GM23248 (cell line): ENCODE measurements at places on chromosomes 4 and X. TPM values are rescaled to one million over a fixed set of nuclear protein-coding genes. Genes with fewer than 3 reads are reported as not detected.

PPM1K gene
- 4.6 and 8.2 TPM in 2 replicates for total RNA-seq

PPEF2 gene
- not detected in 2 replicates for total RNA-seq

MAGEC3 gene
- total RNA-seq: not detected in 2 replicates

DCUN1D4 gene
- 33.2 and 47.9 TPM in 2 replicates for total RNA-seq

GRCh38 chr4:103091601-103092223, 7.9 kb downstream of the BDH2 start:
- no peaks in the 10 kb centered on the region for H3K4me1 ChIP-seq
- H3K27me3 ChIP-seq: no peaks in the 10 kb centered on the region
- H3K4me3 ChIP-seq: peak overlapping the region; percentile 51; the same call in 1 of the 2 replicates
- H3K27ac ChIP-seq: no peak overlapping the region
- peaks cover 17% of the 10 kb centered on the region; the same call in 1 of the 2 replicates for H3K36me3 ChIP-seq

GRCh38 chr4:144820011-144820727, 174.2 kb downstream of the HHIP start:
- DNase-seq: peak; percentile 56
- 0 out of 2 replicates have a peak, but pooled peaks cover 10% of the 10 kb centered on the region for H3K4me1 ChIP-seq

DNA sequence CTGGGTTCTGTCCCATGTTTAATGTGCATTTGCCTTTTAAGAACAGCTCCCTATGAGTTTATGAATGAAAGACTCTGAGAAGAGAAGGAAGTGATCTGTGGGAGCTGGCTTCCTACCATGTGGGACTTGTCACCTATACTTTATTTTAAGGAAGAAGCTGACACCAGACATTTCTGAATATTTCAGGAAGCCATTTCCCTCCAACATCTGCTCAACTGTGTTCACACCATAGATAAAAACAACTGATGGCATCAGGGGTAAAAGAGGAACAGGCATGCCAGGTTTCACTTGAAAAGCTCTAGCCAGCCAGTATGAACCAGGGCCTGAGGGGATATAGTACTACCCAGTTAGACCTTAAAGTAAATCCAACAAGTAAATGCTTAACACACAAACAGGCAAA, 116.0 kb downstream of the COL4A6 start:
- H3K4me3 ChIP-seq: no peak overlapping the region
- no peaks in the 10 kb centered on the region for H3K4me1 ChIP-seq
- no peaks in the 10 kb centered on the region for H3K36me3 ChIP-seq

GRCh38 chr4:36267486-36268268, 13.7 kb upstream of the DTHD1 start:
- H3K4me3 ChIP-seq: no peak overlapping the region
- DNase-seq: no peak
- H3K4me1 ChIP-seq: no peaks in the 10 kb centered on the region
- no peaks in the 10 kb centered on the region for H3K27me3 ChIP-seq
- H3K36me3 ChIP-seq: no peaks in the 10 kb centered on the region
